HepG2 (cell line): ENCODE measurements at places on chromosomes 6 and 20. TPM values are rescaled to one million over a fixed set of nuclear protein-coding genes. Genes with fewer than 3 reads are reported as not detected.

The CST1 gene
- not detected in 2 replicates for total RNA-seq

The FNDC11 gene
- not detected in 2 replicates for total RNA-seq

The TRIM31 gene
- 0.51 TPM in 1 of 2 replicates, not detected in the other for total RNA-seq

The IL20RA gene
- total RNA-seq = not detected in 2 replicates
